Upper lobe of left lung (tissue), 6 donors: ENCODE measurements at places on chromosomes 12 and 14. TPM values are rescaled to one million over a fixed set of nuclear protein-coding genes. Genes with fewer than 3 reads are reported as not detected.
A peak's percentile ranks its signal among the peaks of the same experiment; 100 is the strongest.

Gene TBC1D30
- 14.5 TPM for total RNA-seq

GRCh38 chr12:91074851-91075250, 17.0 kb upstream of the KERA start:
- no peak for DNase-seq
- H3K4me3 ChIP-seq: no peak overlapping the region
- H3K4me1 ChIP-seq: no peaks in the 10 kb centered on the region
- H3K36me3 ChIP-seq: no peaks in the 10 kb centered on the region
- no peak overlapping the region for H3K27ac ChIP-seq
- H3K27me3 ChIP-seq: no peaks in the 10 kb centered on the region

Gene RTL1
- total RNA-seq: not detected

- H3K27me3 ChIP-seq: no peaks in the 10 kb centered on the region
- no peak overlapping the region for H3K27ac ChIP-seq
- H3K4me3 ChIP-seq: no peak overlapping the region
- DNase-seq: no peak
These were observed 78.6 kb downstream of the DAAM1 start for GRCh38 chr14:59267046-59267445.

DNA sequence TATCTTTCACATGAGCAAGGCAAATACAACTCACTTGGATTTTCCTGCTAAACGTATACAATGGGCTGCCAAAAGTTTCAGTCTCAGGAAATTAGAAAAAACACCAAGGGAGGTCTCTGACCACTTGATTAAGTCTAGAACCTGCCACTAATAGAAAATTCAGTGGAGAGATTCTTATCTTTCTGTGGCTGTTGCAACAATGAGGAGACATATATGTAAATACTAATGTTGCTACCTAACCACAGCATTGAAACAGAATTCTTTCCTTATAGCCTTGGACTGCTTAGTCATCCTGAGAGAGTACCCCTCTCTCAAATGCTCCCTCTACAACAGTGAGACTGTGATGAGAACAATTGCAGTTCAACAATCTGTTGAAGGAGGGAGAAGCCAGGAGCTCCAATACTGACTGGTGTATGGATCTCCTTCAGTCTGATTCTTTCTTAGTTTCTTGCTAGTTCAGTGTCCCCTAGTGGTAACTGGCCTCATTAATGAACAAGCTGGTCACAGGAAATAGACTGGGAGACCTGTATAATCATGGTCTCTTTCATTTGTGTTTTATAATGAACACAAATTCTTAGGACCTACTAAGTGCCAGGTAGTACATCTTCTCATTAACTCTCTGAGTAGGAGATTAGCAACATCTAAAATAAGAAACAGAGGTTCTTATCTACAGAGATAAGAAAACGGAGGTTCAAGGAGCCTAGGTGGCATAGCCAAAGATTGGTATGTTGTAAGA, 164.5 kb downstream of the SLC38A4 start:
- H3K4me3 ChIP-seq: no peak overlapping the region
- peak overlapping the region; percentile 32 for H3K27ac ChIP-seq
- H3K27me3 ChIP-seq: no peaks in the 10 kb centered on the region
- no peaks in the 10 kb centered on the region for H3K36me3 ChIP-seq
- H3K4me1 ChIP-seq: peaks cover 19% of the 10 kb centered on the region

GRCh38 chr12:66548338-66549049, 130.4 kb downstream of the GRIP1 start:
- H3K27me3 ChIP-seq: no peaks in the 10 kb centered on the region
- no peak overlapping the region for H3K4me3 ChIP-seq
- no peaks in the 10 kb centered on the region for H3K4me1 ChIP-seq
- H3K36me3 ChIP-seq: no peaks in the 10 kb centered on the region
- H3K27ac ChIP-seq: no peak overlapping the region

DNA sequence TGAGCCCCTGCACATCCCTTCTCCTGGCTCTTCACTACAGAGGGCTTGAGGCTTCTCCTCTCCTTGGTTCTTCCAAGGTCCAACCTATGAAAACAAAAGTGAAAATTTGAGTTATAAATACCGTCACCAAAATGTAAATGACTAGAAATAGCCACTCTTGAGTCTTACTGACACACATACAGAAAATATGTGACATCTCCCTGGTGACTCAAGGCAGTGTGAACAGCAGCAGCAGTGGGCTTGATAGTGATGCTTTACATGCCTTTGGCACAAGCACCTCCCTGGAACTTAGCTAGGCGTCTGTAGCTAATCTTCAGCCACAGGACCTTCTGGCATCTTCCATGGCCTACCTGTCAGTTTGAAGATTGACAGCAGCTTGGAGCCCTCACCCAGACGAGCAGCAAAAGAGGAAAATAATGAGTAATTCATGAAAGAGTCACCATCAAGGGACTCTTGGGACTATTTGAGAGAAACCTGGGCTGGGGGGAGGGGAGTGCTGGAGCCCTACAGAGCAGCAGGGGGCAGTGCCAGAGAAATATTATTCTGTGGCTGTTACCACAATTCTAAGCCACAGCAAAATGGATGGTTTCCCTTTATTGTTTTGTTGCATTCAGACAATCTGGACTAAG, 158.0 kb downstream of the KCNK10 start:
- H3K4me1 ChIP-seq: no peaks in the 10 kb centered on the region
- no peak for DNase-seq
- H3K27ac ChIP-seq: no peak overlapping the region
- no peaks in the 10 kb centered on the region for H3K36me3 ChIP-seq

Gene CREBL2
- 40.1 TPM for total RNA-seq

DNA sequence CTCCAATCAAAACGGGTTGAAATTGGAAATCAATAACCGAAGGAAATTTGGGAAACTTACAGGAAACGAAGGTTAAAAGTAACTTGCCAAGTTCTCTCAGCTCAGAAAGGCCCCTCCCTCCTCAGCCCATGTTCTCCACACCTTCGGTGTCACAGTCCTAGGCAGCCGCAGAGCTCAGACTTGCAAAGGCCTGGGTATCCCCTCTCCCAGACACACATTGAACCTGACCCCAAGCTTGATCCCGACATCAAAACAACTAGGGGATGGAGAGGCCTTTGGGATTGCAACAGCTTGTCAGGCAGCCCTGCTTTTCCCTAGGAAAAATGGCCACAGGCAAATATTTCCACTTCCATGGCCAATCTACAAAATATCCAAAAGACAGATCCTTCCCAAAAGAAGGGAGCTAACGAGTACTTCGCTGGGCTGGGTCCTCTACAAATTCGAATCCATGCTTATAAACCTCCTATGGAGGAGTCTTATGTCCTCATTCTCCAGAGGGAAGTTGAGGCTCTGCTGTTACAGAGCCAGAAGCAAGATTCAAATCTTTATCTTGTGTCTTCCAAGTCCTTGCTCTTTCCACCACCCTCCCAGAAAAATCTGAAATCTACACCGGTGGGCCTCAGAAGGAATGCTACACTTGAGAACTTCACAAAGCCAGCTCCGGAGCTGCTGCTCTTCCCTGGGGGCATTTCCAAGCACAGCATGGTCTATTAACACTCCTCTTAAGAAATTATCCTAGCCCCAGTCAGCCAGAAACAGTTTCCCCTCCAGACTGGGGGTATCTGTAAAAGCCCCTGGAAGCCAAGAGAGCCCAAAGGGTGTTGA, 35.7 kb upstream of the PNMA1 start:
- no peaks in the 10 kb centered on the region for H3K36me3 ChIP-seq
- H3K4me1 ChIP-seq: peaks cover 99% of the 10 kb centered on the region
- no peak for DNase-seq
- H3K27me3 ChIP-seq: no peaks in the 10 kb centered on the region

Gene FOXM1
- 2.1 TPM for total RNA-seq

DNA sequence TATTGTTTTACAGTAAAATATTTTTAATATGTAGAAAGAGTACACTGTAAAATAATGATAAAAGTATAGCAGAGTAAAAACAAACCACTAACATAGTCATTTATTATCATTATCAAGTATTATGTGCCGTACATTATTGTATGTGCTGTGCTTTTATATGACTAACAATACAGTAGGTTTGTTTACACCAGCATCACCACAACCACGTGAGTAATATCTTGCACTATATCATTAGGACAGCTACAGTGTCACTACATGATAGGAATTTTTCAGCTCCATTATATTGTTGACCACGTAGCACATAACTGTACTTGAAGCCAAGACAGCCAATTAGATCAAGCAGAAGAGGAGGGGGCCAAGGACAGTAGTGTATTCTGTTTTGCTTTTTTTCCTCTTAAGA, 415.4 kb downstream of the RAD51B start:
- H3K36me3 ChIP-seq: no peaks in the 10 kb centered on the region
- H3K27me3 ChIP-seq: no peaks in the 10 kb centered on the region
- no peak overlapping the region for H3K27ac ChIP-seq

DNA sequence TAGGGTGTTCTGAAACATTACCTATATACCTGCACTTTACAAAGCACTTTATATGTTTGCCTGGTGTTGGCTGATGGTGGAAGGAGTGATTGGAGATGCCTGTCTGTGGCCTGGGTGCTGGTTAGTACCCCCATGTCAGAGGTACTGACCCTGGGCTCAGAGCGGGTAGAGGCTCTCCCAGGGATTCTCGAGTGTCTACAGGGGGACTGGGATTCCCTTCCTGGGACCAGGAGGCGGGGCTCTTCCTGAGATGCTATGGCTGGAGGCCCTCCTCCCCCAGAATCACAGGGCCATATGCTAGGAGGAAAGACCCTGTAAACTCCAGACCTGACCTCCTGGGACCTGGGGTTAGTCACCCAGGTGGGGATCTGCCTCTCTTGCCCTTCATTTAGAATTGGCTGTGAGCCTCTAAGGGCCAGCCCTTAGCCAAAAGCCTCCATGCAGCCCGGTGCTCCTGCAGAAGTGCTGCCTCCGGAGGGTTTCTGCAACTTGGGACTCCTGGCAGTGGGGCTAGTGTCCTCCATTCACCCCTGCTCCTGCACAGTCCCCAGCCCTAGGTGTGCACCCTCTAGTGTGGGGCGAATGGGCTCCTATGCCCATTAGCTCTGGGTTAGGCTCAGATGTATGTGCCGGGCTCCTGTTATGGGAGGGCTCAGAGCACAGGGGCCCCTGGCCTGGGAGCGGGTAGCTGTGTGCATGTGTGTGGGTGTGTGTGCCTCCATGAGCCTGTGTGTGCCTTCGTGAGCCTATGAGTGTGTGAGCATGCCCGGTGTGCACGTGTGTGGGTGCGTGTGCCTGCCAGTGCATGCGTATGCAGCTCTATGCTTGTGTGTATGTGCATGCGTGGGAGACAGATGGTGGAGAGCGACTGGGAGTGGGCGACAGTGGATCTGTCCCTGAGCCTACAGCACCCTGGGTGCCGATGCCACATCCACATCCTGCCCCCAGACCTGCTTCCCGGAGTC, 36.6 kb downstream of the RTL1 start:
- H3K4me1 ChIP-seq: no peaks in the 10 kb centered on the region
- no peak overlapping the region for H3K4me3 ChIP-seq
- no peak overlapping the region for H3K27ac ChIP-seq
- no peaks in the 10 kb centered on the region for H3K36me3 ChIP-seq
- no peaks in the 10 kb centered on the region for H3K27me3 ChIP-seq

Gene METTL3
- total RNA-seq: 43.8 TPM

Gene FAIM2
- 0.39 TPM for total RNA-seq
